ENCODE measurements at places on chromosomes 4 and X.

GRCh38 chr4:18676526-18676915 lies 655.0 kb upstream of the LCORL start:
- DNase-seq, result no peak

- no peak for DNase-seq
Measured at GRCh38 chr4:140675599-140676231, 80.5 kb downstream of the TBC1D9 start.

GRCh38 chr4:88144866-88145300 lies 13.6 kb downstream of the ABCG2 start:
- DNase-seq, result no peak

DNA sequence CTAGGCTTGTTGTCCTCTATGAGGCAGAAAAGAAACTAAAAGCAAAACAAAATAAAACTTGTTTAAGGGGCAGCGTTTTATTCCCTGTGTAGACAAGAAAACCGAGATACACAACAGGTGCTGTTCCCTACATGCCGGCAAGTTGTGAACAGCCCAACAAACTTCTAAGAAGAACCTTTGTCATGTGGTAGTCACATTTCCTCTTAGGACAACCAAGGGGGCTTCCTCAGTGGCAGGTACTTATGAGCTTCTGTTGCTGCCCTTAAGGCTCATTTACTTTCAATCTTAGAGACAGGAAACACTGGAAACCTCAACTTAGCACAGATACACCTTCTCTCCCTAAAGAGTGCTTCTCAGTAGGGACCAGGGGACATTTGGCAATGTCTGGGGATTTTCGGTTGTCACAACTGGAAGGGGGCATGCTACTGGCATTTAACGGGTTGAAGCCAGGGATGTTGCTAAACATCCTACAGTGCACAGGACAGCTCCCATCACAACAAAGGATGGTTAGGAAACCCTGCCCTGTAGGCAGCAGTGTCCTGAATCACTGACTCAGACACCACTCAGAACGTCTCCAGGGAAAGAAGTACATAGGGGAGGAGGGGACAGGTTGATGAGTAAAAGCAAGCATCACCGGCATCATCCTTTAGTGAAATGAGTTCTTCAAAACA lies 111.0 kb downstream of the ASB9 start:
- no peak for DNase-seq

DNA sequence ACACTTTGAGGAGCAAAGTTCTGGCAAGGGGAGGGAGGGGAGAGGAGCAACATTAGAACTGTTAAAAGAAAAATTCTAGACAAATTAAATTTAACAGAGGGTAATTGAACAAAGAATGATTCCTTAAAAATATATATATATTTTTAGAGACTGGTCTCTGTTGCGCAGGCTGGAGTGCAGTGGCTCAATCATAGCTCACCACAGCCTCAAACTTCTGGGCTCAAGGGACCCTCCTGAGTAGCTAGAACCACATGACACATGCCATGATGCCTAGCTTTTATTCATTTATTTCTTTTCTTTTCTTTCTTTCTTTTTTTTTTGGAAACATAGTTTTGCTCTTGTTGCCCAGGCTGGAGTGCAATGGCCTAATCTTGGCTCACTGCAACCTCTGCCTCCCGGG lies 19.1 kb upstream of the SPINK2 start:
- DNase-seq, result no peak

DNA sequence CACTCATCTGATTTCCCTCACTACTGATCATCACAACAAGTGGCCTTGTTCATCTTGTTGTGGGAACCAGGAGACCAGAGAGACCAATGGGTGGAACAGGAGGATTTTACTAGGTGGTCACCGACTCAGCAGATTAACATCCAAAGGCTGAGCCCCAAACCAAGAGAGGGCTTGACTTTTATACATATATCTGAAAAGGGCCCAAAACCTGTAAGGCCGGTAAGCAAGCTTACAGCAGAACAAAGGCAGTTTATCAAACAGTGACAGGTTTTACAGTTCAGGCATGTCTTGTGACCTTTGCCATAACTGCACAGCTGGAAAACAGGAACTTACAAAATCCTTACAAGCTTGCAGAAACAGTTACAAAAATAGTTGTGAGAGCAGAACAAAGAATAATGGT lies 195.9 kb downstream of the OR13H1 start:
- DNase-seq, result no peak

- no peak for DNase-seq
Measured at GRCh38 chr4:153383131-153383530, 38.6 kb downstream of the MND1 start.

DNA sequence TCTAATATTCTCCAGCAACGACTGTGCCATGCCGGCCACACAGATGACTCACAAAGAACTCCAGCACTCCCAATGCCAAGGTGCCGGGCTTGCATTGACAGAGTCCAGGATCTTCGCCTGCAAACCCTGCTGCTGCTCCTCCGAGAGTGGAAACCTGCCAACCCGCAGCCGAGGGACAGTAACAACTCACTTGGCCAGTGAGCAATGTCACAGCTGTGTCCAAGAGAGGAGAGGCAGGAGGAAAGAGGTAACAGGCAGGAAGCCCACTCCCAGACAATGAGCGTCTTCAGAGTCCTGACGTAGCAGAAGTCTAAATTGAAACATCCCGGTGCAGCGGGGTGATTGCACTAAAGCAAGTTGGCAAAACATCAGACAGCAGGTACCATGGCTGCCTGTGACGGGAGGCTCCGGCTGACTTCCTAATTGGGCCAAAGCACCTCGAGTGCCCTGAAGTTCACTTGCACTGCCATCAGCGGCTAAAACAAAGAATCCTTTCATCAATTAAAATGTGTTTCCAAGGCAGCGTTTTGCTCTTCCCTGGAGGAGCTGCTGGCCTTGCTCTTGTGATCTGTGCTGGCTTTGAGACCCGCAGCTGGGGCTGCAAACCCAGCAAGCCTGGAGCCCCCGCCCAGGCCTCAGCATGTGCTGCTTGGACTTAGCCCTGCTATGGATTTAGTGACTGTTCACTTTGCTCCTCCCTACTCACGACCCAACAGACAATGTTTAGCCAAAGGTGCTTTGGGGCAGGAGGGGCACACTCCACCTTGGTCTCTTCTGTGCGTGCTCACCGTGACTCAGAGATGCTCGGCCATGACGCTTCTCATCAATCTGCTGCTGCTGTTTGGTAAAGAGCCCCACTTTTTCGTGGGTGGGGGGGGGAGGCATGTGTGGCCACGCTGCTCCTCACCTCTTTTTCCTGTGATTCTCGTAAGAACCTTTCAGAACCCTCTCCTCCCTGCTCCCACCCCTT lies 36.5 kb downstream of the DCTD start:
- no peak for DNase-seq

DNA sequence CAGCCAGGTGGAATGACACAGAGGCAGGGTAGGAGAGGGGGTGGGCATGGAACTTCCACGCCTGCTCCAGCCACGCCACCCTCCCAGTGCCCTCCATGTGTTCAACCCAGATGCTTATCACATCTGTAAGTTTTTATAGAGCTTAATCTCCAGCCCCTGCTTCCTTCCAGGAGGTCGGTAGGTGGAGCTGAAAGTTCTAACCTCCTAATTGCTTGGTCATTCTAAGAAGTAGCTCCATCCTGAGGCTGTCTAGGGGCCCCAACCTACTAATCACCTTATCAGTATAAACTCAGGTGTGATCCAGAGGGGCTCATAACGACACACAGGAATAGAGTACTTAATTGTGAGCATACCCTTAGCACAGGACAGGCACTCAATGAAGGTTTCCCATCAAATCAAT lies 18.3 kb downstream of the QDPR start:
- no peak for DNase-seq

DNA sequence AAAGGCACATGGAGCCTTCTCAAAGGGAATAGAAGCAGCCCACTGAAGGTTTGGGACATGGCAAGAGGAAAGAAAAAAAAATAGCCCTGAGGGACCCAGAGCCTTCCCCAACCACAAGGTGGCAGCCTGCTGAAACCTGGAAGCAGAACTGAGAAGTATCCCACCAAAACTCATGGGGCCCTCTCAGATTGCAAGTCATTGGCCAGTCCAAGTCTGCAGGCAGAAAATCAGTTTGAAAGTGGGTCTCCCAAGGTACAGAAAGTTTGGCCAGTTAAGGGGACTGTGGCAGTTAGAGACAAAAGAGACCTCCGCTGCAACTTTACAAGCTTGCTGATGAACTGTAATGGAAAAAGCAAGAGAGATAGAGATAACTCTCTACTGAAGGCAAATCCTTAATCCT lies 155.8 kb downstream of the ANTXR2 start:
- no peak for DNase-seq

DNA sequence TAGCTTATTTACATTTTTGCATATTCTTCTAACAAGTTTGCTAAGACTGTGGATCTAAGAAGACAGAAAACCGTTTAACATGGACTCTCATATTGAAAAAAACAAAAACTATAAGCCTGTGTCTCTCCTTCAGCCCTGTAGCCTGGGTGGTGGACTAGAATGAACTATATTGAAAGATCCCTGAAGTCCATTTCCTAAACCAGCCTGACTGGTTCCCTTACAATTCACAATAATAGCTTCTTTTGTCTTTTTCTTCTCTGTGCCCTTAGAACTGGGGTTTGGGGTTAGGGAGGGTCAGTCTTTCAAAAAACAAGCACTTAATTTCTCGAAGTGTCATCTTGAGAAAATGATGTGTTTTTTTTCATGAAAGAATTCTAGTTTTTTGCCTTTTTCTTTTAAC lies 59.0 kb downstream of the GSTCD start:
- no peak for DNase-seq

- no peak for DNase-seq
Measured at GRCh38 chr4:11072999-11073398, 355.7 kb downstream of the HS3ST1 start.
